Stimulated activated CD8-positive, alpha-beta memory T cell treated with anti-CD3 and anti-CD28 coated beads, Interleukin-12 subunit alpha, Interleukin-12 subunit beta, amount 100 ng/mL, for 4 hours (primary cell): ENCODE measurements at places on chromosomes 12 and 14.

DNA sequence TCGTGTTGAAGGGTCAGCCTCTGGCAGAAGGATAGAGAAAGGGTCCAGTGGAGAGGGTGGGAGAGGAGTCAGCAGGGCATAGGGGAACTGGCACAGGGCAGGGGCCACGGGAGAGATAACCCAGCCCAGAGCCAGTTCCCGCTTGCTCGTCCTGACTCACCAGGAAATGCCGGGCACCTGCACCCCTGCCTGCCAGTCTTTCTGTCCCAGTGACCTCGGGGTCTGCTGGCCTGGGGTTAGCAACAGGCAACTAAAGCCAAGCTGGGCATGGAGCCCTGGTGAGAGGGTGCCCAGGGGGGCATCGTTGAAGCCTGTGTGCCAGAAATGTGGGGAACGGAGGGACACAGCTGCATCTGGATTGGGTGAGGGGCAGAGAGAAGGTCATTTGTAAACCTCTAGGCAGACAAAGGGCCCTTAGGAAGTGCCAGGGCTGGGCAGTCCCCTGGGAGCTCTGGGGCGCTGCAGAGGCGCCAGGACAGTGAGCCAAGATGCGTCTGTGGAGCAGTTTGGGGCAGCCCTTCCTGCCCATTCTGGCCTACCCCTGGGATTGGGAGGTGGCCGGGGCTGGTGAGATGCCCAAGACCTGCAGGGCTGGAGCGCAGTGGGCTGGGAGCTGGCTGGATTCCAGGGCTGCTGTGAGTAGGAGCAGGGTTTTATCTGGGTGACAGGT lies 5.5 kb downstream of the TNFAIP2 start:
- no peak for DNase-seq

DNA sequence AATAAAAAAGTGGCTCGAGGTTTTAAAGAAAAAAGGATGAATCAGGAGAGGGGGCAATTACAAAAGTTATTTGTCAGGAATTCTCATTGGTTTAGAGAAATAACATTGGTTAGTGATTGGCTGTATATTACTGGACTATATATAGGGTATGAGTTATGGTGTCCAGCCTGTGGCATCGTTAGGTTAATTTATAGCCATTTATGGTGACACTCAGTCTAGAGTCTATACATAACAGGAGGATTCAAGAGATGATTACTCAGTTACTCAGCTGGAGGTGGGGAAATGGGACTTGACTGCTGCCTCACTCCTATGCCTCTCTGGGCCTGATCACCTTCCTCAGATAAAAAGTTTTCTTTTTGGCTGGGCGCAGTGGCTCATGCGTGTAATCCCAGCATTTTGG lies 25.6 kb upstream of the NFYB start:
- no peak for DNase-seq

GRCh38 chr14:68401317-68401716 lies 391.6 kb downstream of the ZFP36L1 start:
- no peak for DNase-seq

DNA sequence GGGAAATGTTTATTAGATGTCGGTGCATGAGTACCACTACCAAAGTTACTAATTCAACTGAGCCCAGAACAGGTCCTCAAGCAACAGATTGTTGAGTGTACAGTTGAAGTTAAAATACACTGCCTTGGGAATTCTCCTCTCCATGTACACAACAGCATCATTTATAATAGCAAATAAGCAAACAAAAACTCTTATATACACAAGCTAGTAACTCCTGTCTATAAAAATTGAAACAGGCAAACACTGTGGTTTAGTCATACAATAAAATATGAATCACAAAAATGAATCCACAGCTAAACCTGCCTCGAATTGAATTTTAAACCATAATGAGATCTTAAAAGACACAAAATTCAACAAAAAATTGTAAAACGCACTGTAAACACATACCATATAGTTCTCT lies 681.1 kb downstream of the C12orf50 start:
- no peak for DNase-seq

GRCh38 chr12:57456145-57456700 lies 1.1 kb downstream of the INHBE start:
- no peak for DNase-seq
